AG10803 (cell line): ENCODE measurements at places on chromosomes 3 and 15.

DNA sequence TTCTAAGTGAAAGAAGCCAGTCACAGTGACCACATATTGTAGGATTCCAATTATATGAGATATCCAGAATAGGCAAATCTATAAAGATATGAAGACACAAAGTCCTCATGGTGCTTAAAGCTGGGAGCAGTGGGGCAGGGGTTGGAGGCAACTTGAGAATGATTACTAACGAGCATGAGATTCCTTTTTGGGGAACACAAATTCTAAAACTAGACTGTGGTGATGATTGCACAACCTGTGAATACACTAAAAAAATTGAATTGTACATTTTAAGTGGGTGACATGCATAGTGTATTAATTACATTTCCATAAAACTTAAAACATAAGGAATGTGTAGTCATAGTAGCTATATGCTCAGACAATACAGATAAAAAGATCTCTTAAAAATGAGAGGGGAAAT, 103.2 kb downstream of the DPH6 start:
- peak; percentile 31 for DNase-seq

- DNase-seq = no peak
These were observed 70.5 kb downstream of the POLR2M start for GRCh38 chr15:57777003-57777402.

DNA sequence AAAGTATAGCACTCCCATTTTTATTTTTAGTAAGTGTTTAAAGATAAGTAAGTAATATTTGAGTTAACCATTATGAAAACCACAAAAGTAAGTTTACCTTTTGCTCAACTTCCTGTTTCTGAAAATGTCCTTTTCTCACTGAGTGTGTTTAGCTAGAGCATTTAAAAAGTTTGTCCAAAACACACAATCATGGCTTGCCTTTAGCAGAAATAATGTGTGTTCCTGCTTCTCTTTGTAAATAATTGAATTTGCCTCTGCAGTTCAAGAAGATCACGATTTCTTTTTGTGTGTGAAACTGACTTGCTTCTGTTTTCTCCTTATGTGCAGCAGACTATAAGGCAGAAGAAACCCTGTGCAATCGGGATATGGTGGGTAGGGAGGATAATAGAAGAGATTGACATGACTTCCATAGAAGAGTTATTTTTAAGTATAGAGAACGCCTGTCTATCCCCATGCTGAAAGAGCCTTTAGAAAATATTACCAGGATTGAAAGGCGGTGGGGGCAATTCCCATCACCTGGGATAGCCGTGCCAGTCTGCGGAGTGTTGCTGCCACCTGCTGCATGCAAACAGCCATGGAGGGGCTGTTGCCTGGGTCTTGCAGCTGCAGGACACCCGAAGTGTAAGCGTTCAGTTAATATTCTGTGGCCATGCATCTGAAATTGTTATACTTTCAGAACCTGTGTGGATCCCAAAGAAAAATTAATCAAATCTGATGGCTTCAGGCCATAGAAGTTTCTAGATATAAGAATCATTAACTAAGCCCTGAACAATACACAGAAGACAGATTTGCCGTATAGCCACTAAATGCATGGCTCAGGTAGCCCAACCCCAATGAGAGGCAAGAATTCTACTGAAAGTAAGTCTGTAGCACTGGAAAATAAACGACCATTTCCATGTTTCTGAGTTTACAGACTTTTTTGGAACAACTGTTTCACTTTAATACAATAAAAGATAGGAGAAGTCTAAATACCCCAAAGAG, 2.4 kb upstream of the CD96 start:
- peak; percentile 47 for DNase-seq

DNA sequence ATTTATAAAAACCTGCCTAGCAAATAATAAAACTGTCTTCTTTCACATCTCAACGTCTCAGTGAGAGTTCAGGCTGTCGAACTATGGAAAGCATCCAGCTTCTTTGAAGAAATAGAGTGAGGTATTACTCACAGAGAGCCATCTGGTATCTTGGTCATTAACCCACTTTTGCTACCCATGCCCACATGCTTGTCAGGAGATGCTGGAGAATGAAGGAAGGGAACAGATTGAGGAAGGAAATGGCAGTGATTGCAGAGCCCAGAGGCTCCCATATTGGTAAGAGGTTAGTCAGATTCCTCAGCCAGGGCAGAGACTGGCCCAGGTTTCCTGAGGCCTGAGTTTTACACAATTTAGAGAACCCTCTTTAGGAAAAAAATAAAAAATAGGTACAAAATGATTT, 119.1 kb downstream of the B3GALNT1 start:
- no peak for DNase-seq

- peak; percentile 77 for DNase-seq
These were observed at the start of gene SLC9A9 for GRCh38 chr3:143847787-143848631. Gene SLC9A9, minus strand, starts transcription at chr3:143848468. Its CDS starts 146 bp downstream, at chr3:143848322.

- no peak for DNase-seq
These were observed 212.2 kb upstream of the LRRN1 start for GRCh38 chr3:3586843-3587646.

GRCh38 chr3:80051602-80051962, 283.8 kb upstream of the ROBO1 start:
- DNase-seq = no peak

- no peak for DNase-seq
These were observed 361 bp downstream of the SEMA3F start for GRCh38 chr3:50155491-50155878.

DNA sequence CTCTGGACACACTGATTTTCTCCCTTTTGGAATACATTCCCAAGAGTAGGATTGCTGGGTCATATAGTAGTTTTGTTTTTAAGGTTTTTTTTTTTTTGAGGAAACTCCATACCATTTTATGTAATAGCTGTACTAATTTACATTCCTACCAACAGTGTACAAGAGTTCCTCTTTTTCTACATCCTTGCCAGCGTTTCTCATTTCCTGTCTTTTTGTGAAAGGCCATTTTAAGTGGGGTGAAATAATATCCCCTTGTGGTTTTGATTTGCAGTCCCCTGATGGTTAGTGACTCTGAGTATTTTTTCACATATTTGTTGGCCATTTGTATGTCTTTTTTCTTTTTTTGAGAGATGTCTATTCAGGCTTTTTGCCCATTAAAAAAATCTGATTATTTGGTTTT, 1205.5 kb downstream of the ROBO1 start:
- DNase-seq = no peak

DNA sequence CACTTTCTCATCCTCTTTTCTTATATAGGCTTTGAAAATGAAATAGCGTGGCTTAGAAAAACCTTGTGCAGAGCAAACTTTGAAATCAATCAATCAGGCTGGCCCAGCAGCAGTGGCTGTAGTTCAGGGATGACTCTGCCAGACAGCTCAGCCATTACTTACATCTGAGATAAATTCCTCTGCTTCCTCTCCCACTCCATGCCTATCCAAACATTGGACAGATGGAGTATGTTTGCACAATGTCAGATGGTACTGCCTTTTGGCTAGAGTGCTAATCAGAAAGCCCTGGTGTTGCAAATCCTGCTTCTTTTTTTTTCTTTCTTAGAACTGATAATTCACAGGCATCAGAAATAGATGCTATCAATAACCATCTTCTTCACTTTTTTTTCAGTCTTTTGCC, 1065.1 kb downstream of the AGBL1 start:
- peak; percentile 24 for DNase-seq
